Amniotic epithelial cell (primary cell): ENCODE measurements at places on chromosomes 7 and 10.

DNA sequence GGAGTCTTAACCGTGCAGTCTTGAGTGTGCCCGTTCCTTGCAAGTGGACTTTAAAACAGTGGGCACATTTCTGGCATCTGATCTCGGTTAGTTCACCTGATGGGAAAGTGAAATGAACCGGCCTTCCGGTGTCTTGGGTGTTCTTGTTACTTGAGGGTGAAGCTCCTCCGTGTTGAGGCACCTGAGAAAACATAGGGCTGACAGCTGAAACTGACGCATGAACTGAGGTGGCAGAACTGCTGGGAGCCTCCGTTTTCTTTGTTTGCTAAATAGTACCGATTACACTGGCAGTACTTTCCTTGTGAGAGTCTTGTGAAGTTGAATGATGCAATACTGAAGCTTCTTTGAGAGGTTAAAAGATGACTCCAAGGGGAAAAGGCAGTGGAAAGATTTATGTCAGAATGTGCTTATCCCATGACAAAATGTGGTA is 62.8 kb upstream of the SAMD8 start:
- DNase-seq, result peak; percentile 84

- no peak for DNase-seq
These were observed 125.3 kb upstream of the STARD3NL start for GRCh38 chr7:38052786-38053185.

GRCh38 chr10:111875725-111876124 is 307.8 kb downstream of the GPAM start:
- DNase-seq, result no peak

- peak; percentile 60 for DNase-seq
These were observed 559 bp downstream of the DBF4 start for GRCh38 chr7:87876869-87877234.

GRCh38 chr10:118835682-118836326 is 81.0 kb upstream of the CACUL1 start:
- DNase-seq, result peak; percentile 61

DNA sequence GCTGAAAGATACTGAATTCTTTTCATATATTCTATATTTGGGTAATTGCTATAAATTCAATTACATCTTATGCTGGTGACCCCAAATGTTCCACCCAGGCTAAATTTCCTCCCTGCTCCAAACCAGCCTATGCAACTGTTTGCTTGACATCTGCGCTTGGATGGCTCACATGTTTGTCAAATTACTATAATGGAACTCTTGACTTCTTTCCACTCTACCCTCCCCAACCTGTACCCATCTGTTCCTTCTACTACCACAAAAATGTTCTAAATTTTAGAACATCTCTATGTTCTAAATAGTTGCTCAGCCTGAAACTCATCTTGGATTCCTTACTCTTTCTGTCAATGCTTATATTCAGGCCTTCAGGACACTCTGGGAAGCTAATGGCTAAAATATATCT is 249.9 kb upstream of the SMIM30 start:
- DNase-seq, result no peak

GRCh38 chr10:61283066-61283465 is 170.1 kb downstream of the TMEM26 start:
- peak; percentile 42 for DNase-seq

- DNase-seq, result no peak
These were observed 15.5 kb upstream of the MTPAP start for GRCh38 chr10:30364345-30365268.

DNA sequence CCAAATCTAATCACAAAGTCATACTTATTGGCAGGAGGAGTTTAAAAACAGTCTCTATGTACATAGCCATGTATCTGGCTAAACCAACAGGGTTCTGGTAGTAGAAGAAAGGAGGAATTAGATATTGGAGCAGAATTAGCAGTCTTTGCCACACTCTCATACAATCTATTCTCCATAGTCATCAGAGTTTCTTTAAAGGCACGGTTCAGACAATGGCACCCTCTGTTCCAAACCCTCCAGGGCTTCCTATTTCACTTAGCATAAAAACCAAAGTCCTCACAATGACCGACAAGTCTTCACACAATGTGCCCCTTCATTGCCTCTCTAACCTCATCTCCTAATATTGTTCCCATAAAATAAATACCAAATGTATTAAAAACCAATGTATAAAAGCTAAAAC is 12.7 kb downstream of the ZNF438 start:
- DNase-seq, result no peak

- DNase-seq, result peak; percentile 96
These were observed 1.6 kb upstream of the HILPDA start for GRCh38 chr7:128453836-128454804.

GRCh38 chr10:58027426-58027825 is 240.3 kb downstream of the IPMK start:
- no peak for DNase-seq

DNA sequence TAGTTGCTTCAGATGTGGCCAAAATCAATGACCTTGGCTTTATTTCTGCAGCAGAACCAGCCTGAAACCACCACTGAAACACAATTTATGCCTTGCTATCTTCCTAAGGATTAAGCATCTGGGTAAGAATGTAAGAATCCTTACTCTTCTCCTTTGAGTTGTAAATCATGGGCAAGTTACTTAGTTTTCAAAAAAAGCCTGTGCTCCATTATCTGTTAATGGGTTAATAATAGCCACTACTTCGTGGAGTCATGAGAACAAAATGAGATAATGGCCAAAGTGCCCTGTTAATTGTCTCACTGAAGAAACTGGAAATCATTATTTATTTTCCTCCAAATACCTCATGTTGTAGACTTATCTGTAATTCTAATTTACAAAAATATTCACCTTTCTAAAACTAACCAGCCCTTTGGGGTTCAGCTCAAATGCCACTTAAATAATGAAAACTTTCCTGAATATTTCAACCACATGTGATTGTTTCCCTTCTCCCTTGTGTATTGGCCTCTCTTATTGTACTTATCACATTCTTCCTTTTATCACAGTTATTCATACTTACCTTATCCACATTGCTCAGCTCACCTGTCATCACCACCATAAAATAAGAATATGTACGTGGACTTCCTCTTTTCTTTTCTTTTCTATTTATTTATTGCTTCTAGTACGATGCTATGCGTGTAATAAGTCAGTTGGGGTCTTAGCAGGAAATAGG is 2.0 kb upstream of the AASS start:
- peak; percentile 39 for DNase-seq

- no peak for DNase-seq
These were observed 44.3 kb upstream of the ARL4A start for GRCh38 chr7:12643001-12643643.

GRCh38 chr10:24153031-24153430 is 55.9 kb upstream of the KIAA1217 start:
- peak; percentile 49 for DNase-seq

DNA sequence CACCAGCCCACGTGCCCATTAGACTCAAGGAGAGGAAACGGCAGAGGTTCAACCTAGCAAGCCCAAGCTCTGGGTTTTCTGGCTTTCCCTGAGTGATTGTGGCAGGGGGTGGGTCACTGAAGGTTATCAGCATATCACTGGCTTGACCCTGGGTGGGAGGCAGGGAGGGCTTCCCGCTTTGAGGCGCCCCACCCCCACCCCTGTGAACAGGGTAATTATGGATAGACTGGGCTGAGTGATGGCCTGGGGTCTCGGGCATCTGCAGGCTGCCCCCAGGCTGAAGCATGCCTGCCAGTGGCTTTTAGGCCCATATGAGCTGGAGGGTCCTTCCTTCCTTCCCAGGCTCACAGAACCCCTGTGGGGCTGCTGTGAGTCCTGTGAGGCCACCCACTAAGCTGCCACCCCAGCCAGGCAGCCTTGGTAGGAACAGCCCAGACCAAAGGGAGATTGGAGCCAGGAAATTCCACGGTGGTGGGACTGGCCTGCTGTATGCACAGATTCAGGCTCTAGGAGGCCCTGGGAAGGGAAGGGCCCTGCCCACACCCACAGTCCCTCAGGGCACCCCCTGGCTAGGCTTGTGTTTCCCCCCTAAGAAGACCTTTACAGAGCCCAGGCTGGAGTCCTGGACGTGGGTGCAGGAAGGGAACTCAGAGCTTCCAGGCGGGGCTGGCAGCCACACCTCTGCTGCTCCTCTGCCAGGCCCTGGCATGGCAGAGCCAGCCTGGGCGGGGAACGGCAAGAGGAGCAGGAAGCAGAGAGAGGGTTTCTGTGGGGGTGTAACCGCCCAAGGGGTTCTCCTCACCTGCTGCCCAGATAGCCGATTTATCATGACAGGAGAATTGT is 33.1 kb downstream of the GPRIN2 start:
- peak; percentile 31 for DNase-seq

GRCh38 chr7:30831936-30832335 is 60.7 kb downstream of the MINDY4 start:
- DNase-seq, result no peak

- no peak for DNase-seq
These were observed 947.1 kb upstream of the MBL2 start for GRCh38 chr10:53719658-53720057.

DNA sequence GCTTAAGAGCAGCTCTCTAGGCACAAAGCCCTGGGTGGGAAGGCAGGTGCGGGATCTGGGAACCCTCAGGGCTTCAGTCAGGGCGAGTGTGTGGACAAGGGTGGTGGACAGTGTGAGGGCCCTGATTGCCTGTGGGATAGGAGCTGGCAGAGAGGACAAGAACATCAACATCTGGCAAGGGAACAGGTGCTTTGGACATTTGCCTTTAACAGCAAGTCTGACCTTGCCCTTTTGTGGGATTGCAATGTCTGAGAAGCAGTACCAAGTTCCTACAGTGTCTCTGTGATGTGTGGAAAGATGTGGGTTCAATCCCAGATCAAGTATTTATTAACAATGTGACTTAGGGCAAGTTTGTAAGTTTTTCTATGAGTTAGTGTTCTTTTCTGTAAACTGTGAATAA is 46.7 kb downstream of the TFAM start:
- peak; percentile 7 for DNase-seq

GRCh38 chr10:29657719-29658274 is 23.0 kb upstream of the SVIL start:
- DNase-seq, result no peak

DNA sequence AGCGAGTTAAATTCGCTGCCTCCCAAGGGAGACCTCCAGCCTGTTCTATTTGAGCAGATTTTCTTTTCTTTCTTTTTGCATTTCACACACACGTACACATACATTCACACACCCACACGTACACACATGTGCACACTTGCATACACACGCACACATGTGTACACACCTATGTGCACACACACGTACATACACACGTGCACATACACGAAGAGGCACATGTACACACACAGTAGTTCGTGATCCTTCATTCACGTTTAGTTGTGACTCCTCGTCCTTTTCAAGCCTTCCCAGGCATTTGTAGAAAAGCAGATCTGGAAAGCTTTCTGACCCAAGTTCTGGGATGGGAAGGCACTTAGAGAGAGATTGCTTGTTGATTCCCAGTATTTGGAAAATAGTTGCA is 290.8 kb upstream of the COBL start:
- no peak for DNase-seq

DNA sequence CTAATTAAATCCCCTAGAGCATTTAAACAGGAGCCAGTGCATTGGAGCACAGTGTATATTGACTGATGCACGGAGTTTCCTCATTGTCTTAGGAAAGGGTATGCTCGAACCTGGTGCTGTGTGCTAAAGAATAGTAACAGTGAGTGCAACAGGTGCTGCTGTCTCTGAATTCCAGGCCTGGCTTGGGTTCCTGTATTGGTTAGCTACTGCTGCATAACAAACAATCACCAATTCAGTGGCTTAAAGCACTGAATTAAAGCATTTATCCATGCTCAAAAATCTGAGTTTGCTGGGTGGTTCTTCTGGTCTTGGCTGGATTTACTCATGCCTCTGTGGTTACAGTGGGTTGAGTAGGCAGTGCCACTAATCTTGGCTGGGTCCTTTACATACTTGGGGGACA is 1.8 kb upstream of the PNLIPRP1 start:
- no peak for DNase-seq

DNA sequence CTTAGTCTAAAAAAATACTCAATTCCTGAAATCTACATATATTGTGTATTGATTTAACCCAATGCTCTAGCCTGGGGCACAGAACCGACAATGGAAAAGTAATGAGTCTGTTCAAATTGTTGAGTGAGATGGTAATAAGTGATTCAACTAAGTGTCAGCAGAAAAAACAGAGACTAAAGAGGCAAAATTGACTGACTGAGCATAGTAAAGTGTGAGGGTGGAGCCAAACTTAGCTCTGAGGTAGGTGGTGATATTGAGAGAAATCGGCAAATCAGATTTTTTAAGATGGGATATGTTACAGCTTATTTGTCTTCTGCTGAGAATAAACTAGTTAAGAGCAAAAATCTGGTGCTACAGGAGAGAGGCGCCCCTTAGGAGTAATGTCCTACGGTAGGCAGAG is 764.0 kb upstream of the LRRN3 start:
- DNase-seq, result no peak

DNA sequence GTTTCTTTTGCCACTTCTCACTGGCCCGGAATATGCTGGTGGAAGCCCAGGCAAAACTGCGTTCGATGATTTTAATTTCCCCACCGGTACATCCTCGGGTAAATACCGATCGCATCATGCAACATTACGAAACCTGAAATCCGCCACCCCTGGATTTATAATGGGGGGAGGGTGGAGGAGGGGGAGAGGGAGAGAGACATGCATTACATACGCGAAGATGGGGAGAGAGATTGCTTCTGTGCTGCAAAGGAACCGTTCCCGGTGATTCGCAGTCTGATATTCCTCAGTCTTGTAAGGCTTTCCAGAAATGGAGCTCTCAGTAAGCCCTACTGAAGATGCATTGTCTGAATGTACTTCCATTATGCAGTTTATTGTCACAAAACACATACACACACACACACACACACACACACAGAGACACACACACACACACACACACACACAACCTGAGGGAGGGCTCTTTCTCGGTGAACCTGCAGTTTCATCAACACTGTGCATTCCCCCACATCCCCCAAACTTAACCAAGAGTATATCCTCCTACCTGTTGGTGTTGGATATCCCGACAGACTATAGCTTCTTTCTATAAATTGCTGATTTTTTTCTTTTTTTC is 741 bp downstream of the GPR85 start:
- DNase-seq, result peak; percentile 42

DNA sequence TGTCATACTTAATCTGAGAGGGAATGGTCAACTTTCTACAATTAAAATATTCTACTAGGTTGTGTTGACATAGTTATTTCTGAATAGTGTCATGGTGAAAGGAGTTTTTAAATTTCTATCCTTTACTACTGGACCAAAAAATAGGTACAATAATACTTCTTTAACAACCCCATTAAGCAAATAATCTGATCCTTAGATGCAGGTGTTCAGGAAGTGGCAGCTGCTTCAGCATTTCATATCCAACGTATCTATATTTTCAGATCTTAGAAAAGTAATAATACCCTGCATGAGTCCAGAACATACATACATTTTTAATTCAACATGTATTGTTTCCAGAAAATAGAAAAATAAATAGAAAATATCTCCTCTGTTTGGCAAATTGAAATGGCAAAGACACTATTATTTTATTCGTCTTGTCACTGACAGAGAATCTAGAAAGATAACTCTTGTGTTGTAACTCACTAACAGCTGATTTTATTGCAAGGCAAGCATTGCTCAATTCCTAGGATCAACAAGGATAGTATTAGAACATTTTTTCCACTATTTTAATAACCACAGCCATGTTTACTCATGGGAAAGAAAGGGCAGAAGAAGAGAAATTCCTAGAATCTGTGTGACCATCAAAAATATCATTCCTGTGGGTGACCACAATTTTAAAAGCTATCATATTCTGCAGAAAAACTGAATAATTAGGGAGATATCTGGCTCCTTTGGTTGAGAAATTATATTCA is 159.3 kb upstream of the CNTNAP2 start:
- DNase-seq, result no peak

- no peak for DNase-seq
These were observed 5.4 kb downstream of the POLD2 start for GRCh38 chr7:44117801-44118429.
